Activated T-cell treated with anti-CD3 and anti-CD28 coated beads, Interleukin-2, amount 50 U/mL, for 72 hours (primary cell): ENCODE measurements at places on chromosomes 12 and 14.

GRCh38 chr12:48489012-48489411 lies 6.7 kb downstream of the C12orf54 start:
- DNase-seq: no peak
- no peak overlapping the region for H3K4me3 ChIP-seq
- H3K4me1 ChIP-seq: peaks cover 18% of the 10 kb centered on the region
- peaks cover 8% of the 10 kb centered on the region for H3K27me3 ChIP-seq
- no peaks in the 10 kb centered on the region for H3K36me3 ChIP-seq

DNA sequence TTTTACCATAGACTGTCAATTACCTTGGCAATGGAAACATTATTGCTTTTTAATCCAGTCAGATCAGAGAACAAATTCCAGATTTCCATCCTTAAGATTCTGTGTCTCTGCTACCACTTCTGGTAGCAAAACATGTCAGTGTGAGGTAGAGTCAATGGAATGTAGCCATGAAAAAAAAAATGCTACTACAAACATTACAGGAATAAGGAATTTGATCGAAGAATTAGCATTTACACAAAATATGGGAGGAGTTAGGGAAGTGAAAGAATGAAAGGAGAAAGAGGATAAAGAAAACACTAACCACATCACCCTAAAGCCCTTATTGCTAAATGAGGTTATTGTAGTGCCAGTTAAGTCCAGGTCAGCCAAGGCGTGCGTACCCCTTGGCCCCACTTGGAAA lies 9.2 kb downstream of the MED21 start:
- H3K36me3 ChIP-seq: peaks cover 14% of the 10 kb centered on the region
- no peaks in the 10 kb centered on the region for H3K27me3 ChIP-seq
- no peak overlapping the region for H3K4me3 ChIP-seq
- H3K4me1 ChIP-seq: no peaks in the 10 kb centered on the region
- H3K27ac ChIP-seq: no peak overlapping the region

GRCh38 chr12:14774906-14775635 lies 28.2 kb downstream of the WBP11 start:
- H3K27ac ChIP-seq: peak overlapping the region; percentile 97
- H3K4me1 ChIP-seq: peaks cover 54% of the 10 kb centered on the region
- H3K27me3 ChIP-seq: no peaks in the 10 kb centered on the region
- H3K4me3 ChIP-seq: peak overlapping the region; percentile 99

DNA sequence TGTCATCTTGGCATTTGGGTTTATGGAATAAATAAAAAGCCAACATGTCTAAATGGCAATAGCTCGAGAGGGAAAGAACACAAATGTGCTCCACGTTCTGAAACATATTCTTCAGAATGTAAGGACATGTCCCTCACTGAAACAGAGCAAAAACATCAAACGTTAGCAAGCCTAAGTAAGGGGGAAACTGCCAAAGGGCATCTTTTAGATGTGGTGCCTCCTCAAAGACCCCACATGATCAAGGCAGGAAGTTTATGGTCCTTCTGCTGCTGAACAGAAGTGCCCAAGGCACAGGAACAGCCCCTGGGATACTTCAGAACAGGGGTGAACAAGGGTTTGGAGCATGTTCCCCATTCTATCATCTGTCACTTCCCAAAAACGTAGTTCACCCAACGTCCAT lies 227.0 kb downstream of the ANO2 start:
- no peak overlapping the region for H3K4me3 ChIP-seq
- H3K27ac ChIP-seq: no peak overlapping the region
- no peaks in the 10 kb centered on the region for H3K4me1 ChIP-seq
- no peaks in the 10 kb centered on the region for H3K36me3 ChIP-seq
- DNase-seq: no peak
- no peaks in the 10 kb centered on the region for H3K27me3 ChIP-seq

DNA sequence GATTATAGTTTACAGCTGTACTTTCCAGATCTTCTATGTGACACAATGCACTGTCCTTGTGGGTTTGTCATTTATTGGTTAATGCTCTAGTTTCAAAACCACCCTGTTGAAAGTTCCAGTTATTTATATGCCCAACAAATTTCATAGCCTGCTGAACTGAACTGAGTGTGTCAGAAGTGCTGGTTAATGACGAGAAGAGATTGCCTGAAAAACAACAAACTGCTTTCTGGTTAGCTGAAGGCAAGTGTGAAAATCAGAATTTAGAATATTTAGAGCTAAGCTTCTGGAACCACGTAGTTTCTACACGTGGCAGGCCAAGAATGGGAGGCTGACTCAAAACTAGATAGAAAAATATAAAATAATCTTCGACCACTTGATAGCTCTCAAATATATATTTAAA lies 19.1 kb upstream of the RIN3 start:
- H3K27ac ChIP-seq: no peak overlapping the region
- no peaks in the 10 kb centered on the region for H3K4me1 ChIP-seq
- no peaks in the 10 kb centered on the region for H3K36me3 ChIP-seq
- DNase-seq: no peak
- H3K27me3 ChIP-seq: no peaks in the 10 kb centered on the region

GRCh38 chr14:97620066-97620465 lies 822.9 kb downstream of the VRK1 start:
- no peak for DNase-seq
- peak overlapping the region; percentile 96 for H3K27ac ChIP-seq
- peaks cover 48% of the 10 kb centered on the region for H3K4me1 ChIP-seq
- no peaks in the 10 kb centered on the region for H3K27me3 ChIP-seq
- H3K36me3 ChIP-seq: peaks cover 10% of the 10 kb centered on the region

GRCh38 chr14:92415969-92416368 lies 93.0 kb downstream of the SLC24A4 start:
- H3K27ac ChIP-seq: no peak overlapping the region
- H3K4me1 ChIP-seq: no peaks in the 10 kb centered on the region
- H3K36me3 ChIP-seq: no peaks in the 10 kb centered on the region
- DNase-seq: no peak
- H3K4me3 ChIP-seq: no peak overlapping the region

DNA sequence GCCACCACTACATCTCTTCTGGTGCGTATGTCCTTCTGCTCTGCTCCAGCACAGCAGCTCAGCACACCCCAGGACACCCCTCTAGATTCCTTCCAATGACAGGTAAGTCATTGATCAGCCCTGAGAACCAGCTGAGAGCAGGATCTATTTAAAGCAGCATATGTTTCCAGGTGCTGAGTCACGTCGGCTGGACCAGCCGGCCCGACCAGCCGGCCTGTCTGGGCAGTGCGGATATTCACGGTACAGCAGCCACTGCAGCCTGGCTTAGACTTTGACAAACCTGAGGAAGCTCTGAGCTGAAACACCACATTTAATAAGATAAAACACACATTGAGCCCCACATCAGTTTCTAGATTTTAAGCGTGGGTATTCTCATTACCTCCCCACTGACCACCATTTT lies 31.8 kb upstream of the RPH3A start:
- no peak overlapping the region for H3K4me3 ChIP-seq
- no peaks in the 10 kb centered on the region for H3K4me1 ChIP-seq
- no peaks in the 10 kb centered on the region for H3K27me3 ChIP-seq
- DNase-seq: no peak
- no peak overlapping the region for H3K27ac ChIP-seq

- peaks cover 12% of the 10 kb centered on the region for H3K36me3 ChIP-seq
- H3K27me3 ChIP-seq: no peaks in the 10 kb centered on the region
- no peaks in the 10 kb centered on the region for H3K4me1 ChIP-seq
- no peak for DNase-seq
Measured at GRCh38 chr12:89873745-89874144, 165.1 kb upstream of the ATP2B1 start.

- H3K27me3 ChIP-seq: no peaks in the 10 kb centered on the region
- no peaks in the 10 kb centered on the region for H3K4me1 ChIP-seq
- H3K4me3 ChIP-seq: no peak overlapping the region
- no peak overlapping the region for H3K27ac ChIP-seq
Measured at GRCh38 chr12:23006413-23006812, 381.4 kb downstream of the ETNK1 start.

GRCh38 chr12:48968467-48968866 lies 3.1 kb downstream of the WNT10B start:
- H3K4me1 ChIP-seq: peaks cover 45% of the 10 kb centered on the region
- no peak overlapping the region for H3K27ac ChIP-seq
- H3K4me3 ChIP-seq: no peak overlapping the region
- no peaks in the 10 kb centered on the region for H3K36me3 ChIP-seq

- peak overlapping the region; percentile 45 for H3K4me3 ChIP-seq
- peaks cover 71% of the 10 kb centered on the region for H3K4me1 ChIP-seq
- peak; percentile 57 for DNase-seq
- no peak overlapping the region for H3K27ac ChIP-seq
Measured at GRCh38 chr14:106511006-106511799, 984.8 kb downstream of the TMEM121 start.

GRCh38 chr12:2084553-2085296 lies 31.9 kb downstream of the CACNA1C start:
- H3K36me3 ChIP-seq: no peaks in the 10 kb centered on the region
- no peaks in the 10 kb centered on the region for H3K4me1 ChIP-seq
- H3K4me3 ChIP-seq: no peak overlapping the region
- no peaks in the 10 kb centered on the region for H3K27me3 ChIP-seq

DNA sequence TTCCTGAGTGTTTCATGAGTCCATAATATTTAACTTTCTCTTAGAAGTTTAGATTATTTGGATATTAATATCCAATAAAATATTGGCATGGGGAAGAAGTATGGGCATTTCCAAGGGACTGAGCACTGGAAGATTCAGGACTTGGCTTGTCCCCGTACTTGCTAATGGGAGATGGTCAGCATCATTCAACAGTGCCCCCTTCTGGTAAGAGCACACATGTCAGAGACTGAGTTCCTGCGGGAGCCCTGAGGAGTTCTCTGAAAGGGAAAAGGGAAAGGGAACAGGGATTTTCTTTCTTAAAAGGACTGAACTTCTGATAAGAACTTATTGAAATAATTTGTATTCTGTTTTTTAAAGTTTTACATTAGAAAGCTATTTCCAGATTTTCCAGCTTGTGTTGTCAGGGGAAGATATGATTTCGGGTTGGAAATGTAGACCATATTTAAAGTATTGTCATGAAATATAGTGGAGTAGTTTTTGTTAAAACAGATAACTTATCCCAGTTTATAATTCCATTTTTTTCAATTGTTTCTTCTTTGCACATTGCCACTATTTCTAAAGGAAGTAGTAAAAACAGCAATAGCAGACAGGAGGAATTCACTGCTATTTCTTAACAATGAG lies 59.8 kb upstream of the C12orf71 start:
- DNase-seq: peak; percentile 59
- H3K27me3 ChIP-seq: no peaks in the 10 kb centered on the region
- no peak overlapping the region for H3K4me3 ChIP-seq

GRCh38 chr14:102654298-102654697 lies 61.8 kb downstream of the RCOR1 start:
- DNase-seq: peak; percentile 27
- H3K4me3 ChIP-seq: no peak overlapping the region
- H3K4me1 ChIP-seq: peaks cover 40% of the 10 kb centered on the region
- H3K27ac ChIP-seq: peak overlapping the region; percentile 10
- no peaks in the 10 kb centered on the region for H3K27me3 ChIP-seq
- H3K36me3 ChIP-seq: peaks cover 13% of the 10 kb centered on the region

DNA sequence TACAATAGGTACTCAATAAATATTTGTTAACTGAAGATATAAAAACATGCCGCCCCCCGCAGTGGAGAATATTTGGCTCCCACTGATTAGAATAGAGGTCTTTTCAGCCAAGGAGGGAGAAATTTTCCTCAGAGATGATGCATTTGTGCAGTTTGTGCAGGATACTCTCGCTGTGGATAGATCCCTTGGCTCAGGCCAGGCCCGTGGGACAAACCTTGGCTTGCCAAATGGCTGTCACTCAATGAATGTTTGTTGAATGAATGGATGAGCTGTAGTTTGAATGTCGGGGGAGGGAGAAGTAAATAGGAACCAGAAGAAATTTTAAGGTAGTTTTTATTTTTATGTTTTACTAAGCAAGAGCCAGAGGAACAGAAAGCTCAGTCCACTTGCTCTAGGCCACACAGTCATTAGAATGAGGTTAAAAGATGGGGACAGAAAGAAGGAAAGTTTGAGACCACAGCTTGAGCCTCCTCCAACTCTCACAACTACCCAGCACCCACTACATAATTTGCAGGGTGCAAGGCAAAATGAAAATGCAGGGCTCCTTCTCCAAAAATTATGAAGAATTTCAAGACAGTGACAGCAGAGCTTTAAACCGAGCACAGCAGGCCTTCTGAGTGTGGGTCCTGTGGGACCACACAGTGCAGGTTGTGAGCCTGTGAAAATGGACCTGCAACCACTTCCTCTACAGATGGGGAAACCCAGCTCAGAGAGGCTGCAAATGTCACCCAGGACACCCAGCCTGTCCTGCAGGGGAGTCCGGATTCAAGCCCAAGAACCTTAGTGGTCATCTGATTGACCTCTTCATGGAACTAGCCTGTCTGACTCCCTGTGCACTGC lies 51.4 kb downstream of the WSCD2 start:
- H3K36me3 ChIP-seq: no peaks in the 10 kb centered on the region
- DNase-seq: no peak
- no peaks in the 10 kb centered on the region for H3K4me1 ChIP-seq
- H3K27ac ChIP-seq: no peak overlapping the region
- no peaks in the 10 kb centered on the region for H3K27me3 ChIP-seq

- H3K4me3 ChIP-seq: no peak overlapping the region
- H3K27ac ChIP-seq: no peak overlapping the region
- H3K4me1 ChIP-seq: no peaks in the 10 kb centered on the region
- peaks cover 19% of the 10 kb centered on the region for H3K27me3 ChIP-seq
- H3K36me3 ChIP-seq: no peaks in the 10 kb centered on the region
- no peak for DNase-seq
Measured at GRCh38 chr14:100654025-100654813, 67.0 kb upstream of the BEGAIN start.

DNA sequence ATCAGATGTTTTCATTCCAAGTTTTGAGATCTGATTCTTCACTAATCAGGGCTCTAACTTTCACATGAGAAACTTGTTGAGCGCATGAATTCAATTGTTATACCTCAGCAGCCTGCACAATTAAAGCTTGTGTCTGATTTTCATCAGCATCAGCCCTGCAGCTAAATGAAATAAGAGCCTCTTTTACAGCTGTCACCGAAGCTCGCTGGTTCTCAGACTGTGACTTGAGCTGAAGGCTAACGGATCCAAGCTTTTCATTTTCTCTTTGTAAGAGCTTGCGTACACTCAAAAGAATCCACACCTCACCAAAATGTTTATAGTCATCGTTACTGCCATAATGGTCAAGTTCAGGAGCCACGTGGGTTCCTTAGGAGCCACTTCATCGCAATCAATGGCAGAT lies 65.5 kb upstream of the BEGAIN start:
- H3K27me3 ChIP-seq: peaks cover 19% of the 10 kb centered on the region
- no peak overlapping the region for H3K27ac ChIP-seq
- DNase-seq: no peak
- no peaks in the 10 kb centered on the region for H3K36me3 ChIP-seq

- H3K36me3 ChIP-seq: no peaks in the 10 kb centered on the region
- DNase-seq: no peak
- no peaks in the 10 kb centered on the region for H3K27me3 ChIP-seq
- H3K4me3 ChIP-seq: no peak overlapping the region
- H3K27ac ChIP-seq: no peak overlapping the region
Measured at GRCh38 chr14:74853581-74853980, 22.4 kb downstream of the PROX2 start.
